ENCODE measurements at places on chromosomes 5 and 9. TPM values are rescaled to one million over a fixed set of nuclear protein-coding genes. Genes with fewer than 3 reads are reported as not detected.

SPATA6L gene
- 2.1 TPM for total RNA-seq

DND1 gene
- 1.4 TPM for total RNA-seq

NEUROG1 gene
- not detected for total RNA-seq

FOXD4 gene
- 0.58 TPM for total RNA-seq

CYLC2 gene
- not detected for total RNA-seq

SPINK13 gene
- total RNA-seq, result not detected

COL15A1 gene
- total RNA-seq, result 0.34 TPM

SPINK7 gene
- not detected for total RNA-seq

GPRIN1 gene
- total RNA-seq, result 10.3 TPM

DRD1 gene
- total RNA-seq, result 0.77 TPM

ERCC8 gene
- 21.7 TPM for total RNA-seq

N4BP3 gene
- 1.5 TPM for total RNA-seq

FANCG gene
- total RNA-seq, result 55.3 TPM

CDH12 gene
- total RNA-seq, result not detected

ASPN gene
- total RNA-seq, result not detected

CERCAM gene
- 36.1 TPM for total RNA-seq

BNIP1 gene
- 17.1 TPM for total RNA-seq

PCDHA6 gene
- not detected for total RNA-seq

TOPORS gene
- total RNA-seq, result 16.2 TPM

GPBP1 gene
- total RNA-seq, result 40.1 TPM

INSL6 gene
- total RNA-seq, result not detected

OBP2B gene
- total RNA-seq, result not detected

HSPA9 gene
- total RNA-seq, result 375 TPM

PCDHA12 gene
- total RNA-seq, result 2.7 TPM

CCDC187 gene
- not detected for total RNA-seq

SLC35A4 gene
- 80.6 TPM for total RNA-seq

SLC25A2 gene
- not detected for total RNA-seq

SPINK6 gene
- 0.53 TPM for total RNA-seq

CDO1 gene
- total RNA-seq, result not detected

GALNT10 gene
- total RNA-seq, result 96.2 TPM

DDX4 gene
- total RNA-seq, result not detected

DNAH5 gene
- 0.93 TPM for total RNA-seq

ZNF454 gene
- total RNA-seq, result not detected
